Left hindlimb (tissue), 1 donor: ENCODE measurements at places on chromosomes 3 and 15.
A peak's percentile ranks its signal among the peaks of the same experiment; 100 is the strongest.

- DNase-seq = no peak
Observed at GRCh38 chr3:185560676-185561075, 8.3 kb upstream of the LIPH start.

DNA sequence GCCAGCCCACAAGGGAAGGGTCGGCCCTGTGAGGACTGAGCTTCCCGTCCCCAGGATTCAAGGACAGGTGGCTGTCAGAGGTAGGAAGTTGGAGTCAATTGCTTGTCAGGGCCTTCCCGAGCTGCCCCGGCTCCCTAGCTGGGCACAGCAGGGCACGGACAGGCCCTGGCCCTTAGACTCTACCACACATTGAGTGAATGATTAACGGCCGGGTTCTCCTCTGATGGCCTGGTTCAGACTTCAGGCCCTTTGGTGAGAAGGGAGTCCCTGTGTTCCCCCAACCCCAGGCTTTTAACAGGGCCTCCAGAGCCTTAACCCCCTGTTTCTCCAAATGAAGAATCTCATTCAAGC, 16.4 kb upstream of the FGD5 start:
- no peak for DNase-seq

GRCh38 chr3:31188112-31188511, 293.7 kb upstream of the GADL1 start:
- DNase-seq = peak; percentile 55

DNA sequence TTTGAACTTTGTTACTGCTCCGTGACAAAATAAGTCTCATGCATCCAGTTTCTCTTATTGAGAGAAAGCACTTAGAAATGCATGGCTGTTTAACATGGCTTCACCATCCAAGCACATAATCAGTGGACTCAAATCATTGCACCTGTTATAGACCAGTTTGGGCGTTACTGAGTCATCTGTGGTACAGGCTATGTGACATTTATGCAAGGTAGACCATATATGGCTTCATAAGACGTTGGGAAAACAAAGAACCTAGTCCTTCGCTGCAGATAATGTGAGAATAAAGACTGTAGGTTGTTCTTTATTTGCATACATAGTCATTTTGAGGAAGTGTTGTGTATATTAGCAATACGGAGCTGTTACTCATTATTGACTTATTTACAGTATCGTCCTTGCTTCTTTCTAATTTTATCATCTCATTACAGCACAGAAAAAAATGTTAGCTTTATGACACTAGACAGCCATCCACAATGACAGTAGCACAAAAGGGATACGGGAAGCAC, 374.7 kb downstream of the IL5RA start:
- no peak for DNase-seq

GRCh38 chr3:49630784-49631183, 43.4 kb upstream of the APEH start:
- DNase-seq = no peak

- no peak for DNase-seq
Observed at GRCh38 chr15:92056875-92057274, 203.4 kb downstream of the SLCO3A1 start.

DNA sequence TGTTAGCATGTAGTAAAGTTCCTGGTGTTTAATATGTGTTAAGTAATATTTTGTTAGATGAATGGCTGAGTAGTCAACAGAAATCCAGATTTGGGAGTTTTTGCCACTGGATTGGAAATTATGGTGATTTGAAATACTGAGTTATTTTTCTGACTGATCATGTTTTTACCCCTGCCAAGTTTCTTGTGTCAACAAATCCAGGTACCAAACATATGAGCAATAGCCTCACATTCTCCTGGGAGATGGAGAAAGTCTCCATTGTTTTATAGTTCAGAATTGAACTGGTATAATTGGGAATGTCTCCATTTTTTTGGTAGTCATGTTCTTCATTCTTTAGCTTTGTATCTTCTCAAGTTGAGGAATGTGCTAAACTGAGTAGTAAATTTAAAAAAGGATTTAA, 767.2 kb upstream of the LMCD1 start:
- no peak for DNase-seq

- DNase-seq = no peak
Observed at GRCh38 chr3:33808559-33808958, 10.1 kb downstream of the PDCD6IP start.

GRCh38 chr3:145259166-145259880, 901.7 kb downstream of the PLOD2 start:
- DNase-seq = no peak

DNA sequence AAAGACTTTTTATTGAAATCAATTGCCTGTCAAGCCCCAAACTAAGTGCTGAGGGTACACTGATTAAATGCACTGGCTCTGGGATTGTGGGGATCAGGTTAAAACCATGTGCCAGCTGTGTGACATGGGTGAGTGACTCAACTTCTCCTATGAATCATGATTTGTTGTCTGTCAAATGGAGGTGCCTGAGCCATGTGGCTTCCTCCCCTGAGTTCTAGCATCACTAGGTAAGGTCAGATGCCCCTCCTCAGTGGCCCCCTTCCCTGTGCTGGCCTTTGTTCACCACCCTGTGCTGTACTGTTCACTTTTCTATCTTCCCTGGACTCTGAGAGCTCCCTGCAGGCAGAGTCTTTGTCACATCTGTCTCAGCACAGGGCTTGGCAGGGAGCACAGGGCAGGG, 43.6 kb upstream of the ATP2B2 start:
- no peak for DNase-seq

- no peak for DNase-seq
Observed at GRCh38 chr3:184619787-184620430, 58.3 kb downstream of the EPHB3 start.

- DNase-seq = peak; percentile 85
Observed at GRCh38 chr3:52220380-52221026, 4.9 kb downstream of the TLR9 start.

DNA sequence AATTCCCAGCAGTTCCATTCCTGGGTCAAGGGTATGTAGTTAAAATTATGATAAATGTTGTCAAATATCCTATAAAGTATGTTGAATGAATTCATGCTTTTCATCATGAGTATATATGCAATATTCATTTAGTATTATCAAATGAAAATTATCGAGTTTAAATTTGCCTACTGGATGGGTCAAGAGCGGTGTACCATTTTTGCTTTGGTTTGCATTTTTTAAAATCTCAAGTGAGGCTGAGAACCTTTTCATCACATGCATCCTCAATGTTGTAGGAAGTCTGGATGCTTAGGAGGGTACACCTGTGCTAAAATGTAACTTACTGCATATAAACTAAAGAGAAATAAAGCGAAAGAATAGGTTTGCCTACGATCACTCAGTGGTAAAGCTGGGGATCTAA, 95.5 kb upstream of the MYO5C start:
- DNase-seq = no peak

GRCh38 chr15:89067751-89068150, 20.5 kb upstream of the ABHD2 start:
- no peak for DNase-seq

DNA sequence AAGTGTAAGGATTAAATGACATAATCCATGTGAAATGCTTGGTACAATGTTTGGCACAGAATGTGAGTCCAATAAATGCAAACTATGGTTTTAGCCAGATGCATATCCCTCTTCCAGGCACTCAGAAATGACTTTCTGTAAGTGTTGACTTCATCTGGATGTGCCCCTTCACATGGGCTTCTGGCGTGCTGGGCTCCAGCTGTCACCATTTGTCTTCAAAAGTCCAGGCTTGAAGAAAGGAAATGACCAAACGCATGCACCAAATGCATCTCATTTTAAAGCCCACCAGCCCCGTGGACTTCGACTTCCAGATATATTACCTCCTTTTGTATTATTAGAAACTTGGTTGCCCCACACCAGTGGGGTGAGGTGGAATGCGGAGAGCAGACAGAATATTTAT, 23.7 kb downstream of the CRYGS start:
- DNase-seq = no peak

DNA sequence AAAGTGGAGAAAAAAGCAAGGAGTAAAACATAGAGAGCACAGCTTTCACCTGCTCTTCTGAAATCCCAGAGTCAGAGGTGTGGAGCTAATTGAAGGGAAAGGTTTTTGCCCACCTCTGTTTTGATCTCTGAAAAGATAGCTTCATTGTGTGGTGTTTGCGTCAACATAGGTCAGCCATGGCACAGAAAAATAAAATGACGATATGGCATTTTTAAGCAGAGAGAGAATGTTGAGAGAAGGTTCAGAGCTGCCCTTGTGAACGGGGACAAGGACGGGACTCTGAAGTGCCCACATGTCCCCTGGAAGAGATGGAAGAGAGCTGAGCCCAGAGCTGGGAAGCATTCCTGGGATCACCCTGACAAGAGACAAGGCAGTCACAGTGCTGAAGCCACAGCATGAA, 249.4 kb upstream of the PLSCR5 start:
- DNase-seq = no peak

DNA sequence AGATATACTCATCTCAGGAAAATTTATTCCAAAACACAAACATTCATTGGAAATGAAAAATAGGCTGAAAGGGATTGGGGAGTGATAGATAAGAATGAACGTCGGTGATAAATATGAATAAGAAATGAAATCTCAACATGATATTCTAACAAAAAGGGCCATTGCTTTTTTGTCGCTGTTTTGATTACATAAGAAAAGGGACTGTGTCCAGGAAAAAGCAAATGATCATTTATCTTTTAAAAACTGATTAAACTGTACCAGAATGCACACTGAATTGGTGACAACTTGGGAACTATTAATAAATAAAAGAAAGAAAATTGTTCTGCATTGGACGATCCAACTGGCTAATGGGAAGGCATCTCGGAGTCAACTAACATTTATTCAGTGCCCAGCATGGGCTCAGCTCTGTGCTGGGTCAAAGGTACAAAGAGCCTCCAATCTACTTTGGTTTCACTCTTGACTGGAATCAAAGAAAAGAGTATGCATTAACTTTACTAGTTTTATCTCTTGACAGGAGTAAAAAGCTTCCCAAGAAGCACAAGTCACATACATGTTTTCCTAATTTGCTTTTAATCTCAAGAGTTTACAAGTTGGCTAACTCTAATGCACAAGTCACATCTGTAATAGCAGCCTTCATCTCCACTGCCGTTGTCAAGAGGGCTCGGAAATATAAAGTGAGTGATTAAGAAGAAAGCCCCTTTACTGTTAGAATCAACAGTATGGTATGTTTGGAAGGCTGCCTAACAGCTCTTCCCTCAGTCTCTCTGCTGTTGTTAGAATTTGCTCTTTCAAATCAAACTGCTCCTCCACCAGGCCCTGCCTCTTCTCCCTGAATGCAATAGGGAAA, 280.0 kb downstream of the IGSF11 start:
- DNase-seq = no peak

- DNase-seq = no peak
Observed at GRCh38 chr3:28994161-28994905, 286.5 kb upstream of the RBMS3 start.

DNA sequence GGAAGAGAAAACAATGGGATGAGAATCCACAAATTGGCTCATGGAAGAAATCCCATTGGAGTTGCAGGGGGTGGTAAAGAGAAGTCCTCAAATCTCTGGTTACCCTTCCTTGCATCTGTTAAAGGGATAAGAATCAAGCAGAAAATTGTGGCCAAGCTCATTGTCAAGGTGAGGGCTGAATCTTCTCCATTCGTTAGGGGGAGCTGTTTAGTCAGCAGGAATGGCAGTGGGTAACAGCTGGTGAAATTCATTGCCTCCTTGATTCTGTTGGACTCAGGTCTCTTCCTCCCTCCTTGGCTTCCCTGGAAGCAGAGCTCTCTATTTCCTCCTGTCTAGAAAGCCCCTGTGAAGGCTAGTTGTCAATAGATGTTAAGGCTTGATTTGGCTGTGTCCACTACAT, 343.1 kb upstream of the SEMA6D start:
- DNase-seq = no peak

DNA sequence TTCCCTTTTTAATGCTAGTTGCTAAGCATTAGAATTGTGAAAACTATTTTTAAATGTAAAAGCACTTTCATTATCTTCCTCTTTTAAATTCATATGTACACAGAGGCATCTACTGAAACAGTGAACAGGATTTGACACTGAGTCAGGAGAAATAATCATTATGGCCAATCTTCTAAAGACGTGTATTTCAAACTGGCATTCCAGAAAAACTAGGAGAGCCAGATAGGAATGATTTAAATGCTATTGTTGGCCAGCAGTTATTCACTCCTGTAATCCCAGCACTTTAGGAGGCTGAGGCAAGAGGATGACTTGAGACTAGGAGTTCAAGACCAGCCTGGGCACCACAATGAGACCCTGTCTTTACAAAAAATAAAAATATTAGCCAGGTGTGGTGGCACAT, 67.6 kb upstream of the RAP2B start:
- DNase-seq = no peak

- no peak for DNase-seq
Observed at GRCh38 chr15:85314146-85314545, 66.3 kb upstream of the AKAP13 start.

GRCh38 chr3:172800156-172800555, 49.6 kb downstream of the ECT2 start:
- DNase-seq = no peak

DNA sequence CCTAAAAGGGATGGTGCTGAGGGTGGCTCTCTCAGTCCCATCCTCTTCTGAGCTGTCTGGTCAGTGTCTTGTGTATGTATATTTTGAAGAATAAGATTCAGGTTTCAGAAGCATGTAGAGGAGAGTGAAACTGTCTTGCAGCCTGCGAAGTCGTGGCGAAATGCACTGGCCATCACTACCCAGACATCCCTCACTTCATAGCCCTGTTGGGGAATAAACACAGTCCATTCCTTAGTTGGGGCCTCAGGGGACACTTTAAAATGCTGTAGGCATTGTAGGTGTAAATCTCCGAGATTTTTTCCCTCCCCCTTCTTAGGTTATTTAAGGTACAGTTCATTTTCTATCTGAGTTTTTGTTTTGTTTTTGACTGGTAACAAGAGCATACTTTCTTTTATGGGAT, 93.8 kb downstream of the DNASE1L3 start:
- no peak for DNase-seq

DNA sequence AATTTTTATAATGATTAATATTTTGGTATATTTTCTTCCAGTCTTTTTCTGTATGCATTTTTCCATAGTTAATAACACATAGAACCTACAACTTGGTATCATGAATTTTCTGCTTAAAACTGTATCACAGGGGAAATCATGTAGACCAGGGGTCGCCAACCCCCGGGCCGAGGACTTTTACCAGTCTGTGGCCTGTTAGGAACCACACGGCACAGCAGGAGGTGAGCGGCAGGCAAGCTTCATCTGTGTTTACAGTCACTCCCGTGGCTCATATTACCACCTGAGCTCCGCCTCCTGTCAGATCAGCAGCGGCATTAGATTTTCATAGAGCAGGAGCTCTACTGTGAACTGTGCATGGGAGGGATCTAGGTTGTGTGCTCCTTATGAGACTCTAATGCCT, 54.7 kb downstream of the RPL22L1 start:
- DNase-seq = no peak

DNA sequence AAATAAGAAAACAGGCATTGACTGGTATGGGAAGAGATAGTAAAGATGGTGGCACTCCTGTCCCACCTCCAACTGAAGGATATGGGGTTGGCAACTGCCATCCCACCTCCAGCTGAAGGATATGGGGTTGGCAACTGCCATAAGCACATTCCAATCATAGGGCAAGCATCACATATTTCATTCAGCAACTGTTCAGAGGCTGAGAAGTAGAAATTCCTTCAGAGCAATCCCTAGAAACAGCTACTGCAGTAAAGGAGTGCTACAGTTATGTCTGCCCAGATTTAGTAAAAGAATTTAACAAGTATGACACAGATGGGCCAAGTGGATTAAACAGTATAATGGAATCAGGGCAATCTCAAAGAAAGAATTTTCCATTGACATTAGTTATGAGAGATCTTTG, 156.8 kb downstream of the IMPG2 start:
- no peak for DNase-seq

GRCh38 chr3:151351219-151351618, 21.9 kb upstream of the P2RY13 start:
- no peak for DNase-seq
